Lung (tissue), 17 donors: ENCODE measurements at places on chromosomes 6 and 20. TPM values are rescaled to one million over a fixed set of nuclear protein-coding genes. Genes with fewer than 3 reads are reported as not detected.

The MYBL2 gene
- total RNA-seq = 4.7 TPM

- no peak for DNase-seq
Measured at GRCh38 chr6:70811788-70812187, 144.1 kb downstream of the SMAP1 start.

DNA sequence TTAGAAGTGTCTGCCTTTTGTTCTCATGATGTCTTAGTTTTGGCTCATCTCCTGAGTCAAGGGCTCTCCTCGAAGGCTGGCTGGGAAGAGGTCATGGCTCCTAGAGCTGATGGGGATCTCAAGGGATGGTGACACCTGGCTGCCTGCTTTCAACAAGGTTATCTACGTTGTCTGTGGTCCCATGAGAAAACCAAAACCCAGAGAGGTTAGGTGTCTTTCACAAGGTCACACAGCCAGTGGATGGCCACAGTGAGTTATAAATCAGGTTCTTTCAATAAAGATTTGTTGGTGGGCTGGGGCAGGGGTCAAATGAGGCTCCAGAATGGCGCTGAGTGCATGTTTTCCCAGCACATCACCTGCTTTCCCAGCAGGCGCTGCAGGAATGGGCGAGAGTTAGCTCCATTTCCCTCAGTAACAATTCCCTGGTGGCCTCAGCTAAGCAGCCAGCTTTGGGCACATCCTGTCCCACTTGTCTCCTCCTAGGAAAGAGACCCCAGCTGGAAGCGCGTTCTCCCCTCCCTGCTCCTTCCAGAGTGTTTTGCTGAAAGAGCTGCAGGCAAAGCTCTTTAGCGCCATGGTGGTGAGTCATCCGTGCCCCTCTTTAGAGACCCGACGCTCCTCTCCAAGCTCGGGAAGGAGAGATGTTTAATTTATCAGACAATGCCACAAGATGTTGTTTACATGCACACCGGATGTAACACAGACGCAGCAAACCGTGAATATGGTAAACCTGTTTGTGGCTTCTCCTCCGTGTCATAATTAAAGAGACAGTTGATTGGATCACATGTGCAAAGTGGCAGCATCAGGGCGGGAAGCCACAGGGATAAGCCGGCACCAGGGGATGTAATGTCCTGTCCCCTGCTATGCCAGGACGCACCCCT lies 109.7 kb downstream of the LRFN2 start:
- DNase-seq = peak; percentile 35

DNA sequence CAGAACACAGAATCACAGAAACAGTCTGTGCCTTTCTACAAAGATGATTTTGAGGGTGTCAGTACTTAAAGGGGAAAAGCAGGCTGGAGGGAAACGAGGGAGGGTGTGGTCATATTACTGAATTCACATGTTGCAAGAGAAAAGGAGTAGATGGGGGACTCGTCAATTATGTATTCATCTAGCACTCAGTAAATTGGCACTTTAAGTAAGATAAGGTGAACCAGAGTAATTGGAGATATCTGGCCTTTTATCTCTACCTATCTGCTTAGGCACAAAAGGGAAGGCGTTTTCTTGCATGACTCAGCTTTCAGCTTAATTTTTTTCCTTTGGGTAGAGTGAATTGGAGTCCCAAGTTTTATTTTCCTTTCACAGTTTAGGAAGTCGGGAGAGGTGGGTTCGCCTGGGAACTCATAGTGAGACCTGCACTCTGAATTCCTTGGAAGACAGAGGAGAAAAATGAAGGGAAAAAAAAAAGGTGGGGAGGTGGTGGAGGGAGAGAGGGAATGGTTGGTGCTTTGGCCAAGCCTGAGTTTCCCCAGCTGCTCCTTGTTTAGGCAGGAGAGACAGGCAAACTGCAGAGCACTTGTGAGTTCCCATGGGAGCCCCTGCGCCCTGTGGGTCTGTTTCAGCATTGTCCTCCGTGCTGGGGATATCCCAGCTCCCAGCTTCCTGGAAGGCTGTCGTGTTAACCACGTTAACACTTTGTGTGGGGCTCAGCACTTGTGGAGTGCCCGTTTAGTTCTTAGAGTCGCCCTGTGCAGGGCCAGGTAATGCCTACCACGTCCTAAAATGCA lies 19.7 kb upstream of the GTSF1L start:
- no peak for DNase-seq

DNA sequence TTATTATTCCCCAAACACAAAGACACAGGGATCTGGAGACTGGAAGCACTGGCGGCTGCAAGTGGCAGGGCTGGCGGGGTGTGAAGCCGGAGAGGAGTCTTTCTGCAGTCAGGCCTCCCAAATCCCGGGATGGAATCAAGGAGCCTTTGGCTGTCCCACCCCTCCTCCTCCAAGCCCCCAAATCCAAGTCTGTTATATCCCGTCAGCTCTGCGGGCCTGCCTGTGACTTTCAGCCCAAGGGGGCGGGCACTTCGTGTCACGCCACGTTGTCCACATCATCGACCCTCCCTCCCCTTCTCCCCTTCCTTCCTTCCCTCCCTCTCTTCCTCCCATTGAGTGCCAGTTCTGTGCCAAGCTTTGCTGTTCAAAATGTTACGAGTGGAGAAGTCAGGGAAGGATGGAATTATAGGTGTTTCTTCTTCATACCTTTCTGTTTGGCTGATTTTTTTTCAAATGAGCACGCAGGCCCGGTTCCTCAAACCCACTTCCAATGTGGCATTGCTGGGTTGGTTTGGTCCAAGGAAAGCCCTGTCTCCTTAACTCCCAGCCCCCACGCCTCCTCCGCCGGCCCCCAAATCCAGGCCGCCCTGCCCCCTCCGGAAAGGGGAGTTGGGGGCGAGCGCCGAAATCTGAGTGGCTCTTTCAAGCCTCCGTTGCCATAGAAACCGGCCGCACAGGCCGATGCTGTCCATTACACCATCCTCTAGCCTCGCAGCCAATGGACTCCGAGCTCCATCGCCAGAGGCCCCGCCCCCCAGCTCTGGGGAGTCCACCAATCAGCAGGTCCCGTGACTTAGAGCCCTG lies 12.7 kb downstream of the ZCCHC3 start:
- peak; percentile 100 for DNase-seq

The UBD gene
- total RNA-seq = 15.1 TPM

DNA sequence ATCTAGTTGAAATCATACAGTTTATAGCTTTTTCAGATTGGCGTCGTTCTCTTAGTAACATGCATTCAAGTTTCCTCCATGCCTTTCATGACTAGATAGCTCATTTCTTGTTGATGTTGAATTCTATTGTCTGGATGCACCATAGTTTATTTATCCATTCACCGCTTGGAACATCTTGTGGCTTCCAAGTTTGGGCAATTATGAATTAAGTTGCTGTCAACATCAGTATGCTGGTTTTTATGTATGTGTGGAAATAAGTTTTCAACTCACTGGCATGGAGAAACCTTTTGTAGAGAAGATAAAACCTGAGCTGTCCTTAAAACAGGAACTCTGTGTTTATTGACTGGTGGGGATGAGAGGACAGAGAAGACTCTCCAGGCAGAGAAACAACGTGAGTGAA lies 248.0 kb downstream of the CDC5L start:
- no peak for DNase-seq

The CYP39A1 gene
- total RNA-seq = 14.4 TPM

The ELOVL4 gene
- 1.4 TPM for total RNA-seq

The TMEM217 gene
- total RNA-seq = 0.40 TPM

DNA sequence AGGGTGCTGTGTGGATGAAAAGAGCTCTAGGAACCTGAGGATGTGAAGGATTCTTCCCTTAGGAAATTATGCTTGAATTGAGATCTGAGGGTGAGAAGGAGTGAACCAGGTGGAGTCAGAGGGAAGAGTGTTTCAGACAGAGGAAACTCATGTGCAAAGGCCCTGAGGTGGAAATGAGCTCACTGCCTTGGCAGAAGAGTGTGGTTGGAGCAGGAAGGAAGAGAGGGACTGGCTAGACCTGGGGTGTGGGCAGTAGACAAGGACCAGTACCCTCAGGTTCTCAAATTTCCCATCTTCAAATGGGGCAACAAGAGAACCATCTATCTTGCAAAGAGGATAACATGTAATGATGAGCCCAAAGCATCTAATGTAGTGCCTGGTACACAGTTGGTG lies 24.0 kb upstream of the GTSF1L start:
- DNase-seq = no peak

The OR2J2 gene
- total RNA-seq = not detected

The MAVS gene
- total RNA-seq = 17.8 TPM

DNA sequence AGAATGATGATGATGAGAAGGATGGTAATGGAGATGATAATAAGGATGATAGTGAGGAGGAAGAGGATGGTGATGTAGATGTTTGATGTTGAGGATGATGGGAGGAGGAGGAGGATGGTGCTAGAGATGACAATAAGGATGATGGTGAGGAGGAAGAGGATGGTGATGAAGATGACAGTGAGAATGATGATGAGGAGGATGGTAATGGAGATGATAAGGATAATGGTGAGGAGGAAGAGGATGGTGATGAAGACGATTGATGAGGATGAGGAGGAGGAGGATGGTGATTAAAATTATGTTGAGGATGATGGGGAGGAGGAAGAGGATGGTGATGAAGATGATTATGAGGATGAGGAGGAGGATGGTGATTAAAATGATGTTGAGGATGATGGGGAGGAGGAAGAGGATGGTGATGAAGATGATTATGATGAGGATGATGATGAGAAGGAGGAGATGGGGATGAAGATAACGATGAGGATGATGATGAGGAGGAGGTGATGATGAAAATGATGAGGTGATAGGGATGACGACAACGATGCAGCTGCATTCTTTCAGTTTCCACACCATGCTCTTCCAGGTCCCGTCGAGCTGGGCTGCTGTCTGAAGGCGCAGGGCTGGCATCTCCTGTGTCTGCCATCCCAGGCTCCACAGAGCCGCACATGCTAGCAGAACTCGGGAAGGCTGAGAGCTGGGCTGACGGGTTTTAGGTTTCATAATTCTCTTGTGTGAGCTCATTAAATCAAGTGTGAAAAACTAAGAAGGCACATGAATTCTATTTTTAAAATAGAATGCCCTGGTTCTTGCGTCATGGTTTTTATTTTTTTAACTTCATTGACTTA lies 274.9 kb downstream of the SMOC2 start:
- DNase-seq = no peak

DNA sequence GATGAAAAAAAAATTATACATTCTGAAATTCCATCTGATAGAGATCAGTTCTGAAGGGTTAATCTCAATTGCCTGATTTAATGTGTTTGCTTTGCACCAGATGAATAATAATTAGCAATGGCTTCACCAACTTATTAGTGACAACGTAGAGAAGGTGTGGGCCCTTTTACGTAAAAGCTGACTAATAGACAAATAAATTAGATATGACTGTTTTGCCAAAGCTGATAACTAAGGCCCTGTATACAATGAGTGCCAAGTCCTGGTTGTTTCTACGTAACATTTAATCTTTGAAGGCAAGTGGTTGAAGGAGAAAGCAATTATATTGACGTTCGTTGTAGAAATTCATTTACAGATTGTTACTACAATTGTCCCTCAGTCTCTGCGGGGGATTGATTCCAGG lies 10.8 kb downstream of the SGK1 start:
- no peak for DNase-seq

- no peak for DNase-seq
Measured at GRCh38 chr20:51070621-51071020, 47.7 kb upstream of the KCNG1 start.

- no peak for DNase-seq
Measured at GRCh38 chr6:439641-440167, 48.2 kb downstream of the IRF4 start.

DNA sequence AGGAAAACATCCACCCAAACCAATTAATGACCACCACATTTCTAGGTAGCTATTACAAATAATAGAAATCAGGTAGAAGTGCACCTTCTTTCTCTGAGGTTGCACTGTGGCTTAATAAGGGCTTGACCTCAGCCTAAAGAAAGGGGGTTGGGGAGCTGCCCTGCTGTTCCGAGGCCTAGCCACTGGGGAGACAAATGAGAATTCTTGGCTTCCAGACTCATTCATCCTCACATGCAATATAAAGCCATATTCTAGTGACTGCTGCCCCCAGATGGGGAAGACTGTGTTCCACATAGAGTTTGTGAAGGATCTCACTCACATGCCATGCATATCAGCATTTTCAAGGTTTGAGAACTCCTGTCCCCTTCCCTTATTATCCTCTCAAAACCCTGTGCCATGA lies 22.9 kb downstream of the SAYSD1 start:
- DNase-seq = peak; percentile 41

DNA sequence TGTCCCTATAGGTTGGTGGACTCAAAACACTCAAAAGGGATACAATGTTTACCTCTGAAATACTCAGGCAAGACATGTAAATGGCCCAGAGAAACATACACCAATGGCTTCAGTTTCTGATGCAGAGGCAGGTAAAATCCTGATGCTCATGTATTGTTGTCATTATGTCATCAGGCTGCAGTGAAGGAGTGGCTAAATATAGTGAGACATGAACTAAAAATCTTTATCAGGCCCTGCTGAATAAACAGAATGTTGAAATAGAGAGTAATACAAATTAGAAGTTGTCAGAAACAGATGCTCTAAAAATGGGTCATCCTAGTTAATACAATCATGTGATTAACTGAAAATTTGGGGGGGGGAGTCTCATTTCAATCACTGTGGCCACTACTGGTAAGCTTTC lies 20.4 kb downstream of the PTPRK start:
- no peak for DNase-seq

GRCh38 chr20:11766961-11767360 lies 150.7 kb upstream of the BTBD3 start:
- peak; percentile 15 for DNase-seq

The SOBP gene
- total RNA-seq = 9.2 TPM

The CYB5R4 gene
- total RNA-seq = 19.9 TPM

GRCh38 chr20:10800288-10800687 lies 126.5 kb upstream of the JAG1 start:
- DNase-seq = no peak

- DNase-seq = no peak
Measured at GRCh38 chr20:51523276-51524013, 19.1 kb downstream of the NFATC2 start.

DNA sequence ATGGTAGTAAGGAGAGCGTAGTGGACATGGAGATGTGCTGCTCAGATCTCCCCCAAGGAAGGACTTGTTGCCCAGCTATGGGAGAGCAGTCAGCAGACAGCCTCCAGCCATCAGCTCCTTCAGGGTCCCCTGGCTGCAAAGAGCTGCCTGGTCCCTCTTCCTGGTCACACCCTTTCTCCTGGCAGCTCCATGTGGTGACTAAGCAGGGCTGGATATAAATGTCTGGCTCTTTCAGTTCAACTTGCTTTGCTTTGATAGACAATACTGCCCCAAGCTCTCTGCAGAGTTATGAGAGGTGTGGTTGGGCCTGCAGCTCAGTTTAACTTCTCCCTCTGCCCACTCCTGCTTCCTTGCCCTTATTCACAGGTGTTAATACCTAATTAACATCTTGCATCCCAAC lies 64.1 kb upstream of the DDR1 start:
- DNase-seq = no peak

The BIRC7 gene
- total RNA-seq = 0.71 TPM

GRCh38 chr6:8947900-8948299 lies 512.6 kb upstream of the SLC35B3 start:
- DNase-seq = no peak

The C20orf144 gene
- not detected for total RNA-seq

DNA sequence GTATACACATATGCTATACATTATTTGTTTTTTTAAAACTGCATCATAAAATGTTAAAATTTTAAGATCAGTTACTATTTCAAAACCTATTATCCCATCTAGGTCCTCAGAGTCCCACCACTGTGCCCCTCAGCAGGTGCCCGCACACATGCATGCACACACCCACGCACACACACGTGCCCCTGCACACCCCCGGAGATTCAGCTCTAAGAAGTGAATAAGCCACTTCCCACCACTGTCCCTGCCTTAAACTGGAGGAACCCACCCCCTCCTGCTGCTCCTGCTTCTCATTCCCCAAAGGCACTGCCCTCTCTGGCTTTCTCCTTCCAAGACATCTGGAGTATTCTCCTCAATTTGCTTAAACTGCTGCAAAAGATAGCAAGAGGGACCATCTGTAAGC lies 5.4 kb upstream of the FAM210B start:
- no peak for DNase-seq
